Smooth muscle cell of bladder (primary cell): ENCODE measurements at places on chromosomes 6 and 20. TPM values are rescaled to one million over a fixed set of nuclear protein-coding genes. Genes with fewer than 3 reads are reported as not detected.

The DDX43 gene
- total RNA-seq: 0.55 TPM in 1 of 2 replicates, not detected in the other

The IL17F gene
- not detected in 2 replicates for total RNA-seq

The LPA gene
- total RNA-seq: not detected in 2 replicates

The PRND gene
- total RNA-seq: 0.14 and 0.18 TPM in 2 replicates

The CST9 gene
- not detected in 2 replicates for total RNA-seq

The SLA2 gene
- not detected in 2 replicates for total RNA-seq

The SNAP25 gene
- 3.7 and 9.5 TPM in 2 replicates for total RNA-seq

The TOX2 gene
- 1.1 and 1.3 TPM in 2 replicates for total RNA-seq

The C6orf118 gene
- not detected in 2 replicates for total RNA-seq

The SIGLEC1 gene
- under 0.01 TPM in 1 of 2 replicates, not detected in the other for total RNA-seq

The DTD1 gene
- total RNA-seq: 54.7 and 84.1 TPM in 2 replicates

The KCNK17 gene
- total RNA-seq: not detected in 2 replicates

The ACTR5 gene
- total RNA-seq: 4.1 and 4.8 TPM in 2 replicates

The TSBP1 gene
- not detected in 2 replicates for total RNA-seq

The COL19A1 gene
- total RNA-seq: 0.28 TPM in 2 replicates

The SMOC2 gene
- total RNA-seq: under 0.01 TPM in 1 of 2 replicates, not detected in the other

The LY6G6F gene
- total RNA-seq: not detected in 2 replicates

The EMILIN3 gene
- total RNA-seq: under 0.01 TPM in 1 of 2 replicates, not detected in the other

The ABCF1 gene
- 33.4 and 59.5 TPM in 2 replicates for total RNA-seq

The LBP gene
- 0.92 and 1.6 TPM in 2 replicates for total RNA-seq

The SNPH gene
- 10.4 and 11.8 TPM in 2 replicates for total RNA-seq

The C2 gene
- 5.4 and 8.4 TPM in 2 replicates for total RNA-seq

The CDH26 gene
- 0.14 and 0.18 TPM in 2 replicates for total RNA-seq

The ZBP1 gene
- under 0.01 TPM in 1 of 2 replicates, not detected in the other for total RNA-seq

The SLC17A1 gene
- total RNA-seq: not detected in 2 replicates

The SLC22A16 gene
- not detected in 2 replicates for total RNA-seq

The NKX2-2 gene
- not detected in 2 replicates for total RNA-seq

The CFAP206 gene
- under 0.01 and 0.09 TPM in 2 replicates for total RNA-seq

The SLC18B1 gene
- 5.4 and 7.4 TPM in 2 replicates for total RNA-seq

The TCP11 gene
- 0.14 TPM in 1 of 2 replicates, not detected in the other for total RNA-seq

The RIPOR3 gene
- 21.7 and 37.7 TPM in 2 replicates for total RNA-seq

The EPPIN gene
- total RNA-seq: not detected in 2 replicates

The PBOV1 gene
- total RNA-seq: not detected in 2 replicates

The GTSF1L gene
- total RNA-seq: not detected in 2 replicates

The GSTA3 gene
- total RNA-seq: not detected in 2 replicates

The LGSN gene
- total RNA-seq: under 0.01 TPM in 2 replicates

The LRP11 gene
- total RNA-seq: 74.2 and 81.4 TPM in 2 replicates

The COL9A3 gene
- 0.57 and 0.74 TPM in 2 replicates for total RNA-seq

The SEMG1 gene
- not detected in 2 replicates for total RNA-seq

The KHDC1L gene
- not detected in 2 replicates for total RNA-seq

The RIPPLY2 gene
- total RNA-seq: 0.28 TPM in 1 of 2 replicates, not detected in the other

The GNRH2 gene
- total RNA-seq: 0.09 and 0.57 TPM in 2 replicates

The GJA10 gene
- total RNA-seq: not detected in 2 replicates

The UNC5CL gene
- total RNA-seq: under 0.01 and 0.09 TPM in 2 replicates

The PPP1R14C gene
- total RNA-seq: 0.28 and 0.65 TPM in 2 replicates

The RSPH3 gene
- 4.3 and 4.8 TPM in 2 replicates for total RNA-seq

The GJA1 gene
- 416 and 896 TPM in 2 replicates for total RNA-seq

The TGM3 gene
- 0.18 TPM in 1 of 2 replicates, not detected in the other for total RNA-seq

The KIAA0408 gene
- 0.37 and 0.71 TPM in 2 replicates for total RNA-seq

The DDO gene
- 1.2 and 1.3 TPM in 2 replicates for total RNA-seq

The STMND1 gene
- not detected in 2 replicates for total RNA-seq

The ABHD16B gene
- not detected in 2 replicates for total RNA-seq

The PAK5 gene
- not detected in 2 replicates for total RNA-seq

The SEL1L2 gene
- total RNA-seq: not detected in 2 replicates

The SMLR1 gene
- not detected in 2 replicates for total RNA-seq

The C6orf141 gene
- total RNA-seq: 2.6 and 3.0 TPM in 2 replicates

The GNAS-AS1 gene
- 0.71 and 1.2 TPM in 2 replicates for total RNA-seq

The PCK1 gene
- total RNA-seq: 0.14 TPM in 1 of 2 replicates, not detected in the other

The FABP7 gene
- total RNA-seq: 0.46 and 0.71 TPM in 2 replicates
